ENCODE measurements at places on chromosomes 3 and 15. TPM values are rescaled to one million over a fixed set of nuclear protein-coding genes. Genes with fewer than 3 reads are reported as not detected.
A peak's percentile ranks its signal among the peaks of the same experiment; 100 is the strongest.

DNA sequence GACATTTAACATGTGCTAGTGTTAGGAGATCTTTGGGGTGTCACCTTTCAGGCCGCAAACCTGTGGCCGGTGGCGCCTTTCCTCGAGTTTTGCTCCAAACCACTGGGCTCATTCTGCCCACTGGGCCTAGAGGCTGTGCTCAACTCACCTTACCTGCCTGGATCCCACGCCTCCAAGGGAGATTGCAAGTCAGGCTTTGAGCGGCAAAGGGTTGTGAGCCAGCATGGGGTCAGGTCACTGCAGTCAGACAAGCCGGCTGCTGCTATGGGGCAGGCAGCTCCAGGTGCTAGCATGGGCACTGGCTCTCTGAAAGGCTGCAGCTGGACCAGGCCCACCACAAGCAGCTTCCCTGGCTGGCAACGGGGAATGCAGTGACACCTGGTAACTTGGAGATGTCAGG is 265.5 kb downstream of the ZBBX start:
- DNase-seq, result no peak

DNA sequence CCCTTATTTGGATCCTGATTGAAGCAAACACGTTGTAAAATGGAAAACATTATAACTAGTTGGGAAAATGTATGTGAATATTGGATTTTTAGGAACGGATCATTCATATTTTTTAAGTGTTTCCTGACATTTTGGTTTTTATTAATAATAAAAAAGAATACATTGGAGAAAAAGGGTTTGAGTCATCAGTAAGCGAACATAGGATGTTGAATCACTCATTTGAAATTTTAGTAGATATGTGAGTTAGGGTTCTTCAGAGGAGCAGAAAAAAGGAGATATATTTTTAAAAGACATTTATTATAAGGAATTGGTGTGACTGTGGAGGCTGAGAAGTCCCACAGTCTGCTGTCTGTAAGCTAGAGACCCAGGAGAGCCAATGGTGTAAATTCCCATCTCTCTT is 258.5 kb downstream of the PTPRG start:
- no peak for DNase-seq

GRCh38 chr3:30631243-30631904 is 25.0 kb downstream of the TGFBR2 start:
- peak; percentile 87 for DNase-seq

The SNTN gene
- total RNA-seq, result not detected

GRCh38 chr15:29141308-29142128 is 128.1 kb downstream of the NSMCE3 start:
- DNase-seq, result no peak

The APOD gene
- total RNA-seq, result 2.6 TPM

DNA sequence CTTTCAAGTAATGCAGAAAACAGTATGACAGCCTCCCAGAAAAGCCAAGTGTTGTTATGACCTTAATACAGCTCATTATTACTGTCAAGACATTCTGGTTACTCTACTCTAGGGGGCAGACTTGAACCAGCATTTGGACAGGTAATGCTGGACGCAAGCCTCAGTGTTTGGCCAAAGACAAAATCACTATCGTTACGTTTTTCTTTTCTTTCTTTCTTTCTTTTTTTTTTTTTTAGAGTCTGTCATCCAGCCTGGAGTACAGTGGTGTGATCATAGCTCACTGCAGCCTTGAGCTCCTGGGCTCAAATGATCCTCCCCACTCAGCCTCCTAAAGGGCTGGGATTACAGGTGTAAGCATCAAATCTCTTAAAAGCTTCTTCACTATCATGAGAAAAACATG is 29.4 kb upstream of the TMEM45A start:
- DNase-seq, result peak; percentile 70

DNA sequence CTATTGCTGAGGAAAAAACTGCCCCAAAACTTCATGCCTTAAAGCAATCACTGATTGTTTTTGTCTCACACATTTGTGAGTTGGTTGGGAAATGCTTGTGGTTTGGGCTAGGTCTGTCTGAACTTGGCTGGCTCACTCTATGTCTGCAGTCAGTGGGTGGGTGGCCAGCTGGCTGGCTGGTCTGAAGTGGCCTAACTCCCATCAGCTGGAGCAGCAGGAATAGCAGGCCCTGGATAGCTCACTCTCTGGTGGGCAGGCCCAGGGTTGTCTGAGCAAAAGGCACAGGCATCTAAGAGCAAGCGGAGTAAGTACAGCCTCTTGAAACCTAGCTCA is 37.7 kb upstream of the PRR20G start:
- DNase-seq, result peak; percentile 27

DNA sequence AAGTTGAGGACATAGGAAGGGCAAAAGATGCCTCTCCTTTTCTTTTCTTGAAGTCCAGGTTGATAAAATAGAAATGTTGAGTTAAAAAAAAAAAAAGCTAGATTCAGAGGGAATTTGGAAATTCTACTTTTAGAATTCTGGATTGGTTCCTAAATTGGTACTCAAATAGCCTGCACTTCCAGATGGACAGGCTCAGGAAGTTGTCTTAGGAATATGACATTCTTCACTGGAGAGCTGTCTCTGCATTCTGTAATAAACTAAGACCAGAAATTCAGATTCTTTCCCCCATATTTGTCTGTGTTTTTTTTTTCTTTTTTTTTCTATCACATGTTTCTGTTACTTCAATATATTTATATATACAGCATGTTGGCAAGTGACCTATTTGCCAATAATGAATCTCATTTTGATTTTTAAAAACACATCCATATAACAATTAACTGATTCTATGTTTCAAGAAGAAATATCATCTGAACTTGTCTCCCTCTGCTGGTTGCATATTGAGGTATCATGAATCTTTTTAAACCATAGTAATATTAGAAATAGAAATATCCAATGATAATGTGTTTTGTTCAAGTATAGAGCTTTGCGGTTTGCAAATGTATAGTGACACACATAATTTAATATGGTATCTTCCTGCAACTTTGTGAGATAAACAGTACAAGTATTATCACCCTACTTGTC is 8.5 kb upstream of the LSAMP start:
- DNase-seq, result no peak

GRCh38 chr3:29936766-29937165 is 655.9 kb downstream of the RBMS3 start:
- DNase-seq, result no peak

DNA sequence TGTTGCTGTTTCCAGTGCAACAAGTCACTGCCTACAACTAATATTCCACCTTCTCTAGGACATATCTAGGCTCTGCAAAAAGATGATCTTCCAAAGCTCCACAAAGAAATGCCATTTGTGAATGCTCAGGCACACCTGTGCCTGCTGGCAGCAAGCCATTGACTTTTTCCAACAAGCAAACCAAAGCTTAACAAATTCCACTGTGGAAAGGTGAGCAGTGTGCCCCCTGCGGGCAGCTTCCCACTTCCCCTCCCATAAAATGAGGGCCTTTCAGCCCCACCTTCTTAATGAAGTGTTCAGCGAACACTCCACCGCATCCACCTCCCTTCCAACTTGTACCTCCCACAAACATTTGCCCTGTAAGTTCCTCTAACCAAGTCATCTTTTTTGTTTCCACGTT is 157.5 kb upstream of the SLC24A5 start:
- DNase-seq, result no peak

DNA sequence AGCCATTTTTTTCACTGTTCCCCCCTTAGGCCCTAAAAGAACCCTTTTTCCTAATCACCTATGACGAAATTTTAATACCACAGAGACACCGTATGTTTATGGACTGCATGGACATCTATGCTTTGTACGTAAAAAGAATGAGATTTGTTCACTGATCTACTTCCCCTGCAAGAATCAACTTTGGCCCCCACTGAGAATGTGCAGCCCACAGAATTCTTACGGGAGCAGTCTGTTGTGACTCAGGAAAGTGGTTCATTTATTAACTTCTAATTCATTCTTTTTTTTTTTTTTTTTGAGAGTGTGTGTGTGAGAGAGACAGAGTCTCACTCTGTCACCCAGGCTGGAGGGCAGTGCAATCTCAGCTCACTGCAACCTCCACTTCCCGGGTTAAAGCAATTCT is 17.6 kb downstream of the EIF4E3 start:
- no peak for DNase-seq

GRCh38 chr3:114953215-114953799 is 193.8 kb downstream of the ZBTB20 start:
- no peak for DNase-seq

GRCh38 chr3:40172560-40172959 is 136.9 kb upstream of the EIF1B start:
- no peak for DNase-seq

DNA sequence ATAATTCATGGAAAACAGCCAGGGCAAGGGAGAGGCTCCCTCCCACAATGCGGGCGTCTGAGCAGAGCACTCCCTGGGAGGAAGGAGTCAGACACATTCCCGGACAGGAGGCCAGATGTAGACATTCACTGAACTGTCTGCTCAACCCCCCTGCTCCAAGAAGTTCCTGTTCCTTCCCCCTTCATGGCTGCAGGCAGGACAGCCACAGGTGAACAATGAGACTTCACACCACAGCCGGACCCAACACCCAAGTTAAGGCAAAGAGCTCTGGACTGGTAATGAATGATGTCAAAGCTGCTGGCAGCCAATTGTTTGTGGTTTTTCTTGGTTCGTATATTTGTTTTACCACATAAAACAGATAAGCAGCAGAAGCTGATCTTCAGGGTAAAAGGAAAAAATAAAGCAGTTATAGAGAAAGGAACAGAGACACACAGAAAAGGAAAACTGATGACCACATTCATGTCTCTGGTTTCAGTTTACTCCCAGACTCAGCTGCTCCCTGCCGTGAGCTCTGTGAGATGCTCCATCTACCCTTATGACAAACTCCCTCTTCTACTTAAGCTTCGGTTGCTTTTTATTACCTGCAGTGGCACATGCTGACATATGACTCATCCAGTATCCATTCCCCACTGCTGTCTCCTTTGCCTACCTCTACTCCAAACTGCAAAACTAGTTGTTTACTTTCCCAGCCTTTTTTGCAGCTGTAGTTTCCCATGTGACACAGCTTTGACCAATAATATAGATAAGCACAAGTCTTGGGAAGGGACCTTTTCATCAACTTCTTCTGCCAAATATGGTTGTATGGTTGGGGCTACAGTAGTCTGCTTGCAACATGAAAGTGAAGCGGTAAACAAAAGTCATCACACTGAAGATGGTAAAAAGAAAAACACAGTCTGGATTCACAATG is 33.1 kb downstream of the DZIP1L start:
- peak; percentile 72 for DNase-seq

The CLRN1 gene
- total RNA-seq, result not detected

The CFAP100 gene
- not detected for total RNA-seq

The NR1I2 gene
- total RNA-seq, result 0.17 TPM

GRCh38 chr3:196273655-196274054 is 13.9 kb downstream of the PCYT1A start:
- peak; percentile 74 for DNase-seq

DNA sequence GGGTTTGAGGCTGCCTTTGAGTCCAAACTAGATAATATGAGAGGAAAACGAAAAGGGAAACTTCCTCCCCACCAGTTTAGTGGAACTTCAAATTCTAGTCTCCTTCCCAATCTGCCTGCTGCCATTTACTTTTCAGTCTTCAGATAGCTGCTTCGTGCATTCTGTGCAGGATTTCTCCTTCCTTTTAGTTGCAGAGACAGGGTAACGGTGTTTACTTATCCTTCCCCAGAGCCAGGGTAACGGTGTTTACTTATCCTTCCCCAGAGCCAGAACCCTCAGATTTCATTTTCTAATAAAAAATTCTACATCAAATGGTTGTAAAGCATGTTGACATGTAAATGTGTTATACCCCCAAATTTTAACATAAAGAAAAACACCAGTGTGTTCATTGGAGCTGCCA is 282.6 kb downstream of the VPS13C start:
- peak; percentile 14 for DNase-seq

The VWA5B2 gene
- total RNA-seq, result not detected

The MOBP gene
- total RNA-seq, result not detected

The FBXL22 gene
- total RNA-seq, result 0.80 TPM

The SLC51A gene
- not detected for total RNA-seq

- no peak for DNase-seq
Observed at GRCh38 chr15:62431817-62432216, 266.7 kb upstream of the C2CD4B start.

The CEMIP gene
- total RNA-seq, result not detected

GRCh38 chr15:65146438-65146837 is 12.8 kb upstream of the PDCD7 start:
- no peak for DNase-seq

GRCh38 chr15:70508561-70509281 is 254.6 kb downstream of the UACA start:
- no peak for DNase-seq

- DNase-seq, result peak; percentile 36
Observed at GRCh38 chr3:31041161-31041978, 146.9 kb upstream of the GADL1 start.

The ADAMTS7 gene
- 1.3 TPM for total RNA-seq

GRCh38 chr3:128445357-128445756 is 21.3 kb downstream of the DNAJB8 start:
- DNase-seq, result no peak

The PLXNA1 gene
- total RNA-seq, result 24.0 TPM

The IDH3A gene
- total RNA-seq, result 169 TPM

- no peak for DNase-seq
Observed at GRCh38 chr3:13711911-13712650, 163.2 kb downstream of the FBLN2 start.

The EIF4G1 gene
- total RNA-seq, result 680 TPM

DNA sequence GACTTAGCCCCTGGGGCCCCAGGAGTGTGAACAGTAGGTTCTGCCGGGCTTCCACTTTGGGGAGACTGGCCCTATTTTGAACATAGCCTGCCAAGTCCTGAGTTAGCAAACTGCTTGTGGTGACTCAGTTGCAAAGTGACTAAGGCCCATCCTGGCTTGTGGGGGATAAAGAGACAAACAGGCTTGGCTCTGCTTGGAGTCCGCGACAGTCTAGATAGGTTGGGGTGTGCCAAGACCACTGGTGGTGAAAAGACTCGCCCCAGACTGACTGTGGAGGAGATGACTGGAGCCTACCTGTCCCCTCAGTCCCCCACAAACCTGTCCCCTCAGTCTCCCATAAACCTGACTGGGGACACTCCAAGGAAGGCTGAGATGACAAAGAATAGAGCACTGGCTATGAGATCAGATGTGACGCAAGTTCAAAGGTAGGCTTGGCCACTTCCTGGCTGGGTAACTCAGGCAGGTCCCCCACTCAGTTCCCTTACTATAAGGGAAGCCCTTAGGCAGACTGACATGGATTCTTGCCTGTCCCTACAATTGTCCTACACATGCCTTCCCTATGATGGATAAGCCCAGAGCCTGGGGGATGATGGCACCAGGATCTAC is 4.3 kb downstream of the DNASE1L3 start:
- peak; percentile 71 for DNase-seq

- no peak for DNase-seq
Observed at GRCh38 chr3:15646851-15647511, 45.4 kb downstream of the BTD start.

The SERPINI2 gene
- total RNA-seq, result not detected

Data from activated CD4-positive, alpha-beta T cell treated with anti-CD3 and anti-CD28 coated beads, Interleukin-2, amount 10 ng/mL, durations not matched to agents 24 days and 14 days (primary cell).